ENCODE measurements at places on chromosomes 5 and 9.

DNA sequence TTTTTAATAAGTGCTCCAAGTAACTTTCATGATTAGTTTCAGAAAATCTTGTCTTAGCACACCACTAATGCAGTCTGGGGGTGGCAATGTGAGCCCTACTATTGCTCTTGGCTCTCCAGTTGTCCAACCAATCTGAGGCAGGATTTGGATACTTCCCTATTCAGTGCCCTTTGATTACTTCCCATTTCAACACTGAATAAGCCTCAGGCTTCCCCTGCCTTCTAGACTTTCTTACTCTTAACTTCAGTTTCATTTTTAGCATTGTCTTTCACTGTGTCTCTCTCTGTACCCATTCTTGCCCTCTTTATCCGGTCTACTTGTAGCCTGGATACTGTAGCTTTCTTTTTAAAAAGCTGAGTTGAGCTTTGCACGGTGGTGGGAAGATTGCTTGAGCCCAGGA, 186.1 kb downstream of the C9orf152 start:
- no peak for DNase-seq

DNA sequence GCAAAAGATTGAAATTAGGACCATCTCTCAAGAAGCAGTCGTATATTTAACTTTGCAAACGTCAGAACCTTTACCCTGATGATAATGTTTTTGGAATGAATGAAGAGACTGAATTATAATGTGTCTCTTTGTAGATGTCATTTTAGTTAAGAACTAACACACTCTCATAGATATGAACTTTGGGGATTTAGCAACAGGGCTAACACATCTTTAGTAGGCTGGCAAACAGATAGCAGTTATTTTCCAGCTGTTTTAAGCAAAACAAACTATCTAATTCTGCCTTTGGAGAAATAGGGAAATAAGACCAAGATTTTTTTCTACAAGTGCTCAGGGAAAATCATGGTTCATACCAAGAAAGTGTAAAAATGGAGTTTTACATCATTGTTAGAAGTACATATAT, 469.7 kb downstream of the SPATA31D1 start:
- DNase-seq: no peak

DNA sequence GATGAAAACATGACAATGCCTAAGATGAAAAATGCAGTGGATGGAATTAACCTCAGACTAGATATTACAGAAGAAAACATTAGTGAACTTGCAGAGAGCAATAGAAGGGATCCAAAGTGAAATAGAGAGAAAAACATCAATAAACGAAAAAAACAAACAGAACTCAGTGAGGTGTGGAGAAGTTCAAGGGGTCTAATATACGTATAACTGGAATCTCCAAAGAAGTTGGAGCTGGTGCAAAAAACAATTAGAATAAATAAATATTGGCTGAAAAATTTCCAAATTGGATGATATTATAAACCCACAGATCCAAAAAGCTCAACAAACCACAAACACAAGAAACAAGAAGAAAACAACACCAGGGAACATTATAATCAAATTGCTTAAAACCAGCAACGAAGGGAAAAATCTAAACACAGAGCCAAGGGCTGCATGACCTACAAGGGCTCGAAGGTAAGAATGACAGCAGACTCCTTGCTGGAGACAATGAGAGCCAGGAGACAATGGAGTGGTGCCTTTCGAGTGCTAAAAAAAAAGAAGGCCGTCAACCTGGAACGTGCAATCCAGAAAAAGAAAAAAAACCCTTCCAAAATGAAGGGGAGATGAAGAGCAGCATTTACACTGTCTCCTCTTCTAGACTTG, 11.8 kb downstream of the FAM163B start:
- no peak for DNase-seq

GRCh38 chr9:113520109-113520642, 56.6 kb downstream of the RGS3 start:
- DNase-seq: no peak

- DNase-seq: no peak
These were observed 31.2 kb downstream of the KCNMB1 start for GRCh38 chr5:170357955-170358444.

DNA sequence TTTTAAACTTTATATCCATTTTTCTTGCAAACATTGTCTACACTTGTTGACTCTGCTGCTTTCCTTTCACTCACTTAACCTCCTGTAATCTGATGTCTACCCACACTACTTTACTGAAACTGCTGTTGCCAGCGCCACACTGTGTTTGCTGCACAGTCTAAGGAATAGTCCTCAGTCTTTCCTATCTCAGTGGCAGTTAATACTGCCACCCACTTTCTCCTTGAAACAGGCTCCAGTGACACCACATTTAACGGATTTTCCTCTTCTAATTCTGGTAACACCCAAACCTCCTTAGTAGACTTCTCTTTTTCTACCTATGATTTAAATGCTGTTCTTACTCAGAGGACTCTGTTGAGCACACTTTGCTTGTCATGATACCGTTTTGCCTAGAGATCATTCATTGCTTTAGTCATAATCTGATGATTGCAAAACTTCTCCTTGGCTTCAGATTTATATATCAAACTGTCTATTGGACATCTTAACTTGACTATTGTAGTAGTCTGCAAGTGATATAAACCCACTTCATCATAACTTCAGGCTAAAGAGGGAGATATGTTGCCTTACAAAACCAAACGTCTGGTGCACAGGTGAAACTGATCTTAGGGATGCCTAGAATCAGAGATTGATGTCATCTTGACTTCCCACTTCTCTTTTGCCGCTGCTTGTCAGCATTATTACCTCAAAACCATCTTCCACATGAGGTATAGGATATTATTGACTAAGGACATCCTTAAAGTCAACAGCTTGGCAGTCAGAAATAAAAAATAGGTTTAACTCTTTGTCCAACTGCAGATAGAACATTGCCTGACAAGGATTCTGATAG, 94.1 kb downstream of the CDC42SE2 start:
- DNase-seq: no peak

- DNase-seq: no peak
These were observed 104.1 kb upstream of the BASP1 start for GRCh38 chr5:17113174-17113958.

GRCh38 chr9:17967731-17968130, 388.9 kb downstream of the SH3GL2 start:
- DNase-seq: no peak

DNA sequence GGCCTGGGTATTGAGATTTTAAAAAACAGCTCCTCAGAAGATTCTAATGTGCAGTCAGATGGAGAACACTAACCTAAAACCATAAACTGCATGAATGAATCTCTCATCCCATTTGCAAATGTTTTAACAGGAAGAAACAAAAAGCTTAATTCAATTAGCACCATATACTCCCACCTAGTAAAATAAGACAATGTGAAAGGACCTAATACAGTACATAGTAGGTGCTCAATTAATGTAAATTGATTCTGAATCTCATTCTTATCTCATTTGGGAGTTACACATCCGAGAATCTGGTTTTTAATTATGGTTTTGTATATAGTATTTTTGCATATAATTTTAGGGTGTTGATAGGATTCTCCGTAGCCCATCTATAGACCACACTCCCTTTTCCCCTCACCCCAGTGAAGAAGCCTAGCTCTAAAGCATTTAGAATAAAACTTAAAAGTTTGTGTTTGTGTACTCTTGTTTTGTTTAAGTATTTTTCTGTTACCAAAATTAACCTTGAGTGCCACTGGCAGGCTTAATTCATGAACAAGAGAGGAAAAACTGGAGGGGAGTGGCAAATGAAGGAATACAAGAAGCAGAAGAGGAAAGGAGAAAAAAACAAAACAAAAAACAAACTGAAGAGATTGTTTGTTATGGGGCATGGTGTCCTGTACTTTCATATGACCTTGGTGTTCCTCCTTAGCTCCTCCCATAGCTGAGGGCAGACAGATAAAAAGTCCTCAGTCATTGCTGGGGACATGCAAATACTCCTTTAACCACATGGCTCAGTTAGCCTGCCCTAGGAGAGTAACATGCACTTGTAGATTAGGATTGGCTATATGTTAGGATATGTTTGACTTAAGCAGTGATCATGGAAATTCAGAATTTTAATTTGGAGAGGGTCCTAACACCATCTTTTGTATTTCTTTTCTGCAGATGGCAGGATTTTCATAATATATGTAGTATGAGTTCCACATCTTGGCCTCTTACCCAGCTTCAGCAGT, 1.2 kb downstream of the RNF14 start:
- no peak for DNase-seq

- DNase-seq: peak; percentile 49
These were observed 43.9 kb upstream of the HMGCS1 start for GRCh38 chr5:43357067-43357466.

DNA sequence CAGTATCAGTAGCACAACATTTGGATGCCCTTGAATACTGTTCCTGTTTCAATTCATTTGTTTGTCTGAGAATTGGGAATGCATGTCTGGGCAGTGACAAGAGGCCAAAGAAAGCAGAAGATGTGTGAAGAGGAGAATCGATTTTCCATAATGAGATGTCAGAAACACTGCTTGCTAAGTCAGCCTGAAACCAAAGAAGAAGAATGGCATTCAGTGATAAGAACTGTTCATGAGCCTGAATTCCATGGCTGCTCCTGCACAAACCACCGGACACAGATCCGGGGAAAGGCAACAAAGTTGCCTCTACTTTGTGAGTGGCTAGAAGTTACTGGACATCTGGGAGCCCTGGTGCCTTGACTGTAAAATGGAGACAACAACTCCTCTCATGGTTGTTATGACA, 207.2 kb upstream of the RASEF start:
- no peak for DNase-seq

GRCh38 chr9:85262333-85262732, 479.4 kb downstream of the AGTPBP1 start:
- no peak for DNase-seq

GRCh38 chr5:164148292-164148691, 642.9 kb downstream of the MAT2B start:
- DNase-seq: no peak

- peak; percentile 40 for DNase-seq
These were observed 10.9 kb downstream of the PPARGC1B start for GRCh38 chr5:149740866-149741459.

- peak; percentile 46 for DNase-seq
These were observed 1072.4 kb upstream of the CDH9 start for GRCh38 chr5:28110781-28111180.

GRCh38 chr5:94992325-94992724, 292.6 kb downstream of the MCTP1 start:
- no peak for DNase-seq

GRCh38 chr5:9284781-9285307, 261.0 kb downstream of the SEMA5A start:
- no peak for DNase-seq

DNA sequence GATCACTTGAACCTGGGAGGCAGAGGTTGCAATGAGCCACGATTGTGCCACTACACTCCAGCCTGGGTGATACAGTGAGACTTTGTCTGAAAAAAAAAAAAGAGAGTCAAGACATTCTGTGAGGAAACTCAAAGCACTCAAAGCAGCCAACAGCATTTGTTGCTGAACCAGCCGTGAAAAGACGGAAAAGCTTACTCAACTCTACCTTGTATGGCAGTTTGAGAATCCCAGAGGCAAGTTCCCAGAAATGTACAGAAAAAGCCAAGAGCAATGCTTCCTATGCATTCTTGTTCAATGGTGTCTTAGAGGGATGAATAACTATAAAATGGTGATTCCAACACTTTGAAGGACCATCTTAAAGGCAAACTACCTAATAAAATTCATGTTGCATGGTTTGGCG, 170.2 kb downstream of the HSD17B3 start:
- DNase-seq: no peak
